ENCODE measurements at places on chromosomes 7 and 10.

DNA sequence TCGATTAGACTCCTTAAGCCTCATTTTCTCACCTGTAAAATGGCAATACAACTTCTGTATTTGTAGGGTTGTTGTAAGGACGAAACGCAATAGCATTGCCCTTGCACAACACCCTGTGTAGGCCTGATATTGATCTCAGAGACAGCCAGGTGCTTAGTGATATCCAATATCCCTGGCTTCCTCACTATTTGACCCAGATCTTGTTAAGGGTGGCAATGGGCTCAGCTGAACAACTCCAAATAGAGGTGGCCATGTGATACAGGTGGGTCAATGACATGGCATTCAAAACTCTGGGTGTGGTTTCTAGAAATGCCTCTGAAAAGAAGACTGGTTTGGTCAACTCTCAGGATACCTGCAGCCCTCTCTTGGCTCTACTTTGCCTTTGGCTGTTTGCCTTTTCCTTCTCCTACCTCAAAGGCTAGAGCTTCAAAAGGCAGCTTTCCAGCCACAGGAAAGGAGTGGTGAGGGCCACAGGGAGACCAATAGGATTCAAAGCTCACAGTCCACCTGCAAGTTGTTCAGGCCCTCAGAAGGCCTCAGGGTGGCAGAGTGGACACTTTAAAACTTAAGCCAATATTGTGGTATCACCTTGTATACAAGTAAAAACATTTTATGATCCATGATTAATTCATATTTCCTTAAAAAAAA lies 14.9 kb upstream of the GATAD1 start:
- no peak for DNase-seq

- no peak for DNase-seq
Observed at GRCh38 chr7:67407392-67408071, 410.9 kb downstream of the TYW1 start.

DNA sequence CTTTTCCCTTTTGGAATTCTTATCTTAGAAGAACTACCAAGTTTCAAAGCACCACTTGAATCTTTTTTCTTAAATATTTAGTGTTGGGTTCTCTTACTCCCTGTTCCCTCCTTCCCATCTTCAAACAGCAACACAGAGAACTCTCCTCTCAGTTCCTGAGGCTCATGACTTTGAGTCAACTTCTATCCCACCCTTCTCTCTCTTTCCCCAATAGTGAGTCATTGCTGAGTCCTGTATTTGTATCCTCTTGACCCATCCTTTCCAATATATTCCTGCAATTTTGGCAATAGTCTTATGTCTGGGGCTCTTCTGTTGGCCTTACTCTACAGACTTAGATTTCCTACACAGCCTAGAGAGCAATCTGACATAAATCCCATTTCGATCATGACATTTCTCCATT lies 20.8 kb upstream of the JCAD start:
- DNase-seq: no peak

DNA sequence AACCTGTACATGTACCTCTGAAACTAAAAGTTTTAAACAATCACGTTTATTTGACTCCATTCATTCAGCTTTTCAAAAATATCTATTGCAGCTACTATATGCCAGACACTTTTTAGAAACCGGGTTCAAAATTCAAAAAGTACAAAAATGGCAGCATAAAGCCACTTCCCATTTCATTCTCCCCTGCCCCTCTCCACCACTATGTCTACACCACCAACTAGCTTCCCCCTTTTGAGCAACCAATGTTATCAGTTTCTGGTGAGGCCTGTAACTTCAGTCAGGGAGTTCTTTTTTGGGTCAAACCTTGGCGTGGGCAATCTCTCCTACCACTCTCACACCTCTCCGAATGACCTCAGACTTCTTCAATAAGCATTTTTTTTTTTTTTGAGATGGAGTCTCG lies 11.5 kb upstream of the HHEX start:
- DNase-seq: no peak

GRCh38 chr10:124728071-124728829 lies 15.9 kb downstream of the FAM53B start:
- peak; percentile 32 for DNase-seq

DNA sequence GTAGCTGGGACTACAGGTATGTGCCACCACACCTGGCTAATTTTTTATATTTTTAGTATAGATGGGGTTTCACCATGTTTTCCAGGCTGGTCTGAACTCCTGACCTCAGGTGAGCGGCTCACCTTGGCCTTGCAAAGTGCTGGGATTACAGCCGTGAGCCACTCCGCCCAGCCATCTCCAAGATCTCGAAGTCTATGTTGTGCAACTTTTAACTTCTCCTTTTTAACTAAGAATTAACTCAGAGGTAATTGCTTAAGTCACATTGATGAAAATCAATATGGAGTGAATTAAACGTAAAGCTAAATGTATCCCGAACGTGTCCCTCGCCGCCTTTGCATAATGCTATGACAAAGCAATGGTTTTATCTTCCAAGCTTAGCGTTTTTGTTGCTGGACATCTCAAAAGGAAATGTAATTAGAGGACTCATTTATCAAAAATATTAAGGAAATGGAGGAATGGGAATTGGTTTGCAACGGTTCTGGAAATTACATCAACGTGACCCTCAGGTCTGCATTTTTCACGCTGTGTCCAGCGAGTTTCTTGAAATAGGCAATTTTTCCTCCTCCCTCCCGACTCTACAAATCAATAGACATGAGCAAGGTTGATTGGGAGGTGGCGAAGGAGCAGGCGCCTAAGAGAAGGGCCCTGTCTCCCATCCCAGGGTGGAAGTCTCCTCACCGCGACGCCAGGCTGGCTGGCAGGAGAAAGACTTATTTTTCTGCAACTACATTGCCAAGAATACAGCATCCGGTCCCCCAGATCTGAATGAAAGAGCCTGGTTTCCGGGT lies 89.8 kb downstream of the TMEM130 start:
- DNase-seq: no peak

GRCh38 chr10:80204677-80205476 lies 460 bp downstream of the ANXA11 start:
- DNase-seq: no peak

GRCh38 chr10:104268713-104269645 lies at the start of gene GSTO2:
GSTO2 (plus strand) TSS chr10:104269184; CDS start chr10:104274916, 5,732 bp downstream.
- DNase-seq: peak; percentile 95

GRCh38 chr10:129161150-129161549 lies 305.9 kb upstream of the MGMT start:
- DNase-seq: no peak

DNA sequence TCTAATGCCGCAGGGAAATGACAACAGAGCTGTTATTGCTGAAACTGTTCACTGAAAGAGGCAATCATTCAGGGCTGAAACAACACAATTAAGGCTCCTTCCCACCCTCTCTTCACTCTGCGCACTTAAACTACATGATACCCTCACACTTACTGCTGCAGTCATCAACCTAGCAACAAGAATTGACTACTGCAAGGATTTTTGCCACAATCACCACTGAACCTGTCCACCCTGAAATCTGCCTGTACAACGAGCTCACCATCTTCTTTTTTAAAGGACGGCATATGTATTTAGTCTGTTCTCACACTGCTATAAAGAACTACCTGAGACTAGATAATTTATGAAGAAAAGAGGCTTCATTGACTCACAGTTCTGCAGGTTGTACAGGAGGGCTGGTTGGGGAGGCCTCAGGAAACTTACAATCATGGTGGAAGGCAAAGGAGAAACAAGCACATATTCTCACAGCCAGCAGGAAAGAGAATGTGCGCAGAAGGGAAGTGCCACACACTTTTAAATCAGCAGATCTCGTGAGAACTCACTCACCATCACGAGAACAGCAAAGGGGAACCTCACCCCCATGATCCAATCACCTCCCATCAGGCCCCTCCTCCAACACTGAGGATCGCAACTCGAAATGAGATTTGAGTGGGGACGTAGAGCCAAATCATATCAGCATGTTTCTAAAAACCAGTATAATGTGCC lies 131.7 kb downstream of the SORCS1 start:
- no peak for DNase-seq

- no peak for DNase-seq
Observed at GRCh38 chr10:11516431-11516746, 95.1 kb downstream of the USP6NL start.

DNA sequence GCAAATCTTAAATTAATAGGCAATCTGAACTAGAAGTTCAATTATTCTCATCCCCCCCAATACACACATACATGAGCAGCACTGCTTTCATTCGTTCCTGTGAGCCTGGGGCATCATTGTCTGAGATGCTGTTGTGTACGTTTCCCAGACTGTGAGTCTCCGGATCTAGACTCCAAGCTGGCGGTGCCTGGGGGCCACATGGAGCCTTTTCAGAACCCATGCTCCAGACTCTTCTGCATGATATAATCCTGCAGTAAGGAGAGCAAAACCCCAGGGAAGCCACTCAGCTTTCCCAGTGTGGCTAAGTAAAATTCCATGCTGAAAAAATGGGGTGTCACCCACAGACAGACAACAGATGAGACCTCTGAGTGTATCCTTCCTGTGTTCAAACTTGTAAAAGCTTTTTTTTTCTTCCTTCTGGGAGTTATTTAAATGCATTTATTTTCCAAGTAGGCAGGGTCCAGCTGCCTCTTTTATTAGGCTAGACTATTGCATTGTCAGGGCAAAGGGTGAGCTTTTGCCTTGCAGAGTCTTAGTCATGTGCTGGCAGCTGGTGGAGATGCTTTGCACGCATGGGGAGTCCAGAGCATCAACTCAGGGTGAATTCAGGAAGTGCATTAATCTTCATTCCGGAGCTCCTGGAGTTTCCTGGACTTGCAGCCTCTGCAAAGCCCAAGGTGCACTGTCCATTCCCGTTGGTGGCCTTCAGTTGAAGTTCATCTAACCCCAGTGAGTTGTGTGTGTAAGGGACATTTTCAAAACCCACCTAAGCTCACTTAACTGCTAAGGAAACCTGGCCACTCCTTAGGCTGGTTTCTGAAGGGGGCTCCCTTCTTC lies 185.7 kb upstream of the ADO start:
- no peak for DNase-seq

GRCh38 chr7:27156508-27156898 lies at the start of gene HOXA7:
HOXA7 (minus strand) TSS chr7:27156675; CDS start chr7:27156545, 130 bp downstream.
- DNase-seq: no peak

GRCh38 chr10:60757420-60757895 lies 20.8 kb upstream of the CDK1 start:
- no peak for DNase-seq

DNA sequence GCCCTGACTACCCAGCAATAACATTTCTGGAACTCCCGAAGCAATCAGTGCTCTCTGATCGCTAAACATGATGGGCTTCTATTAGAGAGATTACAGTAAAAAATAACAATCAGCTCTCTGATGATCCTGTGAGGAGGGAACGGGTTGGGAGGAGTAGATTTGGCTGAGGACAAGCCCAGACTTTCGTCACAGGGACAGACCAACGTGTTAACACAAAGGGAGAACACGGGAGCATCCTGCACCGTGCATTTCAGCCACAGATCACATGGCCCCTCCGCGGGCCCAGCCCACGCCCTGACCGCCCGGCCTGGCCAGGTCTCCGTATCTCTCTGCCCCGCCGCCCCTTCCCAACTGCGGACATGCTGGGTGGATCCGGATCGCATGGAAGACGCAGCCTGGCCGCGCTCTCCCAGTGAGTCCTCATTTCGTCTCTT lies 95.0 kb upstream of the AGBL3 start:
- DNase-seq: no peak

GRCh38 chr10:118241229-118242137 lies 100.6 kb downstream of the FAM204A start:
- DNase-seq: no peak

DNA sequence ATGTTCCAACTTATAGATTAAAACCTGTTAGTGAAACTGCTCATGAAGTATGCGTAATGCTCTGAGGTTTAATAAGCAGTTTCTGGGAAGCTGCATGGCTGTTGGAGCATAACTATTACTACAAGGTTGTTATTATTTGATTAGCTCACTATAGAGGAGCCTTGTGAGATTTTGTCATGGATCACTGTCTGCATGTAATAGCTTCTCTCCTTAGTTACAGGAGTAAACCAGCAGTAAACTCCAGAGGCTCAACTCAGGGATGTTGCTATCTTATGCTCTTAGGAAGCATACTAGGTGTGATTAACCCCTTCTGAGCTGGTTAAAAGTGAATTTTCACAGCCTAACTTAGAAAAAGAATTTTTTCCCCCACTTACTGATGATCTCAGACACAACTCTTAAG lies 63.6 kb upstream of the IFRD1 start:
- no peak for DNase-seq

GRCh38 chr10:19654576-19654975 lies 161.7 kb upstream of the PLXDC2 start:
- no peak for DNase-seq

- DNase-seq: no peak
Observed at GRCh38 chr7:116584721-116585120, 59.9 kb downstream of the CAV1 start.

DNA sequence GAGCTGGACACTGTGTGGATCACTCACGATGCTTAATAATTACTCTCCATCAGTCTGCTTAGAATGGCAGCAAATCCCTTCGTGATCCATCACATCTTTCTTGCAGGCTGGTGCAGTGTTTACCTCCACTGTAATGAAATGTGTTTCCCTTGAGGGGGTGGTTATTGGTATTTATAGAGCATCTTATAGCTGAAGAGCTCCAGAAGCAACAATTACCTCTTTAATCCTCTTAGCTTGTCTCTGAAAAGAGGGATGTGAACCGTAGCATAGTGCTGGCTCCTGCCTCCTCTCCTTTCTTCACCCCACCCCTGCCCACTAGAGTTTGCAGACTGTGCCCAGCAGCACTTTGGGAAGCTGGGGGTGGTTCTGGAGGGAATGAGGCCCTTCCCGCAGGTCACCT lies 132.6 kb downstream of the CAMK1D start:
- no peak for DNase-seq

DNA sequence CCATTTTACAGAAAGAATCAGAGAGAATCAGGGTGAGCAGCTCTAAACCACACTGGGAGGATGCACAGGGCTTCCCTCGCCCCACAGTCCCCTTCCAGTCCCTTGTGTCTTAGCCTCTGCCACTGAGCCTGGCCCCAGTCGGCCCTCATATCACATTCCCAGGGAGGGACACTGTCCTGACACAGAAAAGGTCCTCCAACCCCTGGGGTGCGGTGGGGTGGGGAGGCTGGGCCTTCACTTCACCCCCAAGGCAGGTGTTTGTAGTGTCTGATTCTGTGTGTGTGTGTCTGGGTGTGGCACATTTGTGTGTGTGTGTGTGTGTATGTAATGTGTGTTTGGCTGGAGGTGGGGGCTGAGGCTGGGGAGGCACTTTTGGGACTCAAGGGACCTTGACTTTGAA lies 1.8 kb upstream of the KCP start:
- no peak for DNase-seq

All from GF-D8 (cell line).